ENCODE measurements at places on chromosomes 5 and 9. TPM values are rescaled to one million over a fixed set of nuclear protein-coding genes. Genes with fewer than 3 reads are reported as not detected.

The ARID3C gene
- total RNA-seq: not detected

The MCTP1 gene
- total RNA-seq: 1.4 TPM

- no peaks in the 10 kb centered on the region for H3K4me1 ChIP-seq
- peak; percentile 18 for DNase-seq
These were observed 26.0 kb upstream of the OLFM1 start for GRCh38 chr9:135061441-135061840.

DNA sequence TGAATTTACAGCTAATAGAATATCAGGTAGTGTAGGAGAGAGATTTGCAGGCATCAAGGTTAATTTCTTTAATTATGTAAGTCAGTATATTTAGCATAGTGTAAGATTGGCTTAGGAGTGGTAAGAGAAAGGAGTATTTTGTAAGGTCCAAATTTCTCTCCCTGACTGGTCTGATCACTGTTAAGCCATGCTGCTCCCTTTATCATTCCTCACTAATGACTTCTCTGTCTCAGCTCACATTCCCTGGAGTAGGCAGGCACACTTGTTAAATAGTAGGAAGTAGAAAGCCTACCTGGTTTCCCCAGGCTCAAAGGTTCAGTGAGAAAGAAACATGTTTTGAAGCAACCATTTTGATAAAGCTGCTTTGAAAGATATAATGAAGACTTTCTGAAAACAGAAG is 90.7 kb downstream of the SMIM15 start:
- H3K27ac ChIP-seq: no peak overlapping the region
- H3K4me3 ChIP-seq: no peak overlapping the region
- H3K27me3 ChIP-seq: no peaks in the 10 kb centered on the region
- H3K36me3 ChIP-seq: peaks cover 3% of the 10 kb centered on the region

DNA sequence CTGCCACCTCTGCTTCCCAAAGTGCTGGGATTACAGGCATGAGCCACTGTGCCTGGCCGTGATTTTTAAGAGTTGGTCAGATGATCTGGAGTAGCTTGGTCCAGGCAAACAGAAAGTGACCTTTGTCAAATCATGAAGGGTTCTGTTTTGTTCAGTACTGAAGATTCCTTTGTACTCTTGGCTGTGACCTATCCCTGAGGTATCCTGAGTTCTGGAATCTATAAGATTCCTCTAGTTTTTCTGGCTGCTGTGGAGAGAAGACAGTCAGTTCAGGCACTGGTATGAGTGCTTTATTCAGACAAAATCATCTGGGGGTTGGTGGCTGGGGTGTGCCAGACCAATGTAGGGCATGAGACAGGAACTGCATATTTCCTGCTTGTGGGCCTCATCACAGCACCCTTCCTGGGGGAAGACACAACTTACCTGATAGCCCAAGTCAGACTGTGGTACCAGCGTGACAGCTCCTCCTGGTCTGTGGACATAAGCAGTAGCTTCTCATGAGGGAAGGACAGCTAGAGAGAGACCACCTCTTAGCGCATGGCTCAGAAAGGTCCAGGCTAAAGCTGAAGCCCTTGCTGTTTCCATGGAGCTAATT is 3.1 kb downstream of the ARHGEF39 start:
- H3K27me3 ChIP-seq: no peaks in the 10 kb centered on the region
- H3K36me3 ChIP-seq: peaks cover 10% of the 10 kb centered on the region
- no peak overlapping the region for H3K4me3 ChIP-seq
- DNase-seq: no peak
- H3K27ac ChIP-seq: peak overlapping the region; percentile 63
- H3K4me1 ChIP-seq: peaks cover 80% of the 10 kb centered on the region

DNA sequence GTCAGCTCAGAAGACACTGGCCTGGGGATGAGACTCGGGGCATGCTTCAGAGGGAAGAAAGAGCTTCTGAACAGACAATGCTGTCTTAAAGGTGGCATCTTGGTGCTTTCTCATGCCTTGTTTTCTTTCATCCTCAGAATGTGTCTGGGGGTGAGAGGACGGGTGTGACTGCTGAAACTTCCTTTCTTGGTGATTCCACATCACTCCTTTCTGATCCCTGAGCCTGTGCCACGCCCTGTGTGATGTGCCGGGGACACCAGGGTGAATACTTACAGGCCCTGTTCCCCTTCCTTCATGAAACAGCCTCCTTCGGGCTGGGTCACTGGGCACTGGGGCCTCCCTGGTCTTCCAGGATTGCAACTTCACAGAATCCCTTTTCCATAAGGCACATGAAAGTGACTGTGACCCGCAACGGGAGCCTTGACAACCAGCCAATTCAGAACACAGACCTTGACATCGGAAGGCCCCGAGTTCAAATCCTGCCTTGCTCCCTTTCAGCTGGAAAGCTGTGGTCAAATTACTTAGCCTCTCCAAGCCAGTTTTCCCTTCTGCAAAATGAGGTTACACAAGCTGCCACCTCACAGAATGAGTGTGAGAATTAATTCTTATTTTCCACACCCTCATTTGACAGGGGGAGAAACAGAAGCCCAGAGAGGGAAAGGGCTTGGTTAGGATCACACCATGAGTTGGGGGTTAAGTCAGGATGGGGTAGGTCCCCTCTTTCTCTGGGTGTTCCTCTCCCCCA is 44.1 kb upstream of the IL17B start:
- H3K27ac ChIP-seq: peak overlapping the region; percentile 96
- peak overlapping the region; percentile 49 for H3K4me3 ChIP-seq
- no peak for DNase-seq
- no peaks in the 10 kb centered on the region for H3K27me3 ChIP-seq

- H3K4me3 ChIP-seq: no peak overlapping the region
- H3K36me3 ChIP-seq: no peaks in the 10 kb centered on the region
- H3K4me1 ChIP-seq: no peaks in the 10 kb centered on the region
- H3K27ac ChIP-seq: no peak overlapping the region
- DNase-seq: no peak
- H3K27me3 ChIP-seq: peaks cover 35% of the 10 kb centered on the region
These were observed 143.3 kb downstream of the GABBR2 start for GRCh38 chr9:98565152-98566135.

DNA sequence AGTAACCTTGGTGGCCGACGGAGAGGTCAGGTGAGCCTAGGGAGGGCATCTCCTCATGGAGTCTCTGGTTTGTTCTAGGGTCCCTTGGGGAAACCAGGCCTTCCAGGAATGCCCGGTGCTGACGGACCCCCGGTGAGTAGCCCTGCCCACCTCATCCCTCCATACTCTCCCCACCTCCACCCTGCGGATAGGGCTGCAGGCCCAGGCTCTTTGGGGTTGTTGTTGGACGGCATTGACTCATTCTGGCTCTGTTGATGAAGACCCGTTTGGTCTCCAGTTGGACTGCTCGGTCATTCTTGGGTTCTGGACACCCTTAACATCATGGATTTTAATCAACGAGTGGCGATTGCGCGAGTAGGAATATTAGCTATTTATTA is 112.3 kb upstream of the FCN2 start:
- H3K27me3 ChIP-seq: no peaks in the 10 kb centered on the region
- H3K4me3 ChIP-seq: no peak overlapping the region
- no peak for DNase-seq

DNA sequence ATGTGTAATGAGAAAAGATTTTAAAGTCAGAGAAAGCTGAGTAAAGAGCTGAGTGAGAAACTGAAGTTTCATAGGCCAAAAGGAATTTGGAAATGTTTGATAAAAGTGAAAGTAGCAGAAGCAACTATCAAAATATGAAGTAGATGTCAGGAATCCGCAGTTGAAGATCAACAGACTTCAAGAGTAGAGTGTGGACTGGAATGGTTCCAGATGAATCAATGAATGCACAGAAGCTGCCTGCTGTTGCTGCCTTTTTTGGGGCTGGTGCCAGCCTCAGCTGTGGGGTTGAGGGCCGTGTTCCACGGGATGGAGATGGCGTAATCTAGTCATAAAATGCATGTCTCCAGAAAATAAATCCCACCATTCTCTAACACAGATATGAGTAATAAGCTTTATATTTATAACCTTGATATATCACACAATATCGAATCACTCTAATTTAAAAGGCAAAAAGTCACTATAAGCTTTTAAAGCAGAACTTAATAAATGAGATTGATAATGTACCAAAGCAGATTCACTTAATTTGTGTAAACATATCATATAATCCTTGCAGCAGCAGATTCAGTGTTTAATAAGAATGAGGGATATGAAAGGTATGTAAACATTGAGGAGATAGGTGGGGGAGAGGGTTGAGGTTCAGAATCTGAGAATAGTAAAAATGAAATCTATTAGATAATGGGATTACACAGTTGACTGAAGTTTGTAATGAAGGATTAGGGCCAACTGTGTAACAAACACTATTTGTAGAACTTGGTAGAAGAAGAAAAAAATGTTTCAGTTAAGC is 652.3 kb upstream of the FTMT start:
- H3K4me3 ChIP-seq: peak overlapping the region; percentile 0
- no peaks in the 10 kb centered on the region for H3K36me3 ChIP-seq
- H3K27ac ChIP-seq: no peak overlapping the region
- peaks cover 4% of the 10 kb centered on the region for H3K27me3 ChIP-seq
